HFF-Myc (cell line): ENCODE measurements at places on chromosomes 16 and 17.

GRCh38 chr17:55466671-55467070 is 44.6 kb downstream of the SMIM36 start:
- DNase-seq = no peak

DNA sequence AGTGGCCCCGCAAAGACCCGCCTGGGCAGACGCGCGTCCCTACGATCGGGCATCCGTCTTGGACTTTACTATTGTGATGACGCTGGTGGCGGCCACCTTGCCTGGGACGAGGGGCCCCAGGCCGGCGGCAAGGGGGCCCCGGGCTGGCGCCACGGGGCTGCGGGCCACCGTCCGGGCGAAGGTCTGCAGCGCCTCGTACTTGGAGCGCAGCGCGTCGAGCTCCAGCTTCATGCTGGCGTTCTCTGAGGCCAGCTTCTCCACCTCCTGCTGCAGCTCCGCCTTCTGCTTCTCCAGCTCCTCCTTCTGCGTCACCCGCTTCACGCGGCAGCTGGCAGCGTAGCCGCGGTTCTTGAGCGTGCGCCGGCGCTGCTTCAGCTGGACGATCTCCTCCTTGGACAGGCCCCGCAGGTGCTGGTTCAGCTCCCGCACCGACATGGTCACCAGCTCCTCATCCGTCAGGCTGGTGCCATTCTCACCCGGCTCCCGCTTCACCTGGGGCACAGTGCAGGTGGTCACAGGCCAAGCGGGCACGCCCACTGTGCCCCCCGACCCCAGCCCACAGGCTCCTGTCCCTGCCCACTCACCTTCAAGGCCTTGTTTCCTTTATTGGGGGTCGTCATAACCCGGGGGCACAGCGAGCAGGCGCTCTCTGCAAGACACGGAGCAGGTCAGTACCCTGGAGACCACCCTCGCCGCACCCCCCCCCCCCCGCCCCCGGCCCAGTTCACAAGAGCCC is 4.8 kb upstream of the SIRT7 start:
- DNase-seq = no peak

- no peak for DNase-seq
Measured at GRCh38 chr16:82750068-82750467, 123.3 kb downstream of the CDH13 start.

GRCh38 chr17:43917348-43918025 is 10.2 kb upstream of the MPP2 start:
- DNase-seq = no peak

DNA sequence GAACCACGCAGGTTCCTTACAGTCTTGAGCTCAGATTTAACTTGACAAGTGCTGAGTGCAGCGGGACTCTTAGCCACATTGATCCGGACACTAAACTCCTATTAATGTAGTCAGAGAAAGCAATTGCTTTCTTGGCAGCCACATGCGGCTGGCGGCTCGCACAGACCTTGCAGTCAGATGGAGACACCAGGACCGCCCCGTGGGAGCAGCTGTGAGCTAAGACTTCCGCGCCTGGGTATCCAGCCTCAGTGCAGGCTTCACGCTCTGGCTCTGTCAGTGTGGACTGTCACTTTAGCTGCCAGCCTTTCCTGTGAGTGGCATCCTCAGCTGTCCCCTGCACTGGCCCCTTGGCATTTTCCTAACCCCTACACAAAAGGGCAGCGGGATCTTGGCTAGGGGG is 80.9 kb upstream of the NLRP1 start:
- no peak for DNase-seq

GRCh38 chr17:32283745-32284201 is 18.1 kb downstream of the RHBDL3 start:
- DNase-seq = no peak

GRCh38 chr16:85090873-85091521 is 21.3 kb downstream of the CIBAR2 start:
- DNase-seq = no peak

DNA sequence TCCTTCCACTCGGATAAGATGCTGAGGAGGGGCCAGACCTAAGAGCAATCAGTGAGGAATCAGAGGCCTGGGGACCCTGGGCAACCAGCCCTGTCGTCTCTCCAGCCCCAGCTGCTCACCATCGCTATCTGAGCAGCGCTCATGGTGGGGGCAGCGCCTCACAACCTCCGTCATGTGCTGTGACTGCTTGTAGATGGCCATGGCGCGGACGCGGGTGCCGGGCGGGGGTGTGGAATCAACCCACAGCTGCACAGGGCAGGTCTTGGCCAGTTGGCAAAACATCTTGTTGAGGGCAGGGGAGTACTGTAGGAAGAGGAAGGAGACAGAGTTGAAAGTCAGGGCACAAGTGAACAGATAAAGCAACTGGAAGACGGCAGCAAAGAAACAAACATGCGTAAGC is 12.4 kb downstream of the TP53 start:
- DNase-seq = no peak

- no peak for DNase-seq
Measured at GRCh38 chr16:89922884-89923639, at the start of gene TUBB3. TUBB3 (plus strand) TSS chr16:89923342; CDS start chr16:89923402, 60 bp downstream.

GRCh38 chr17:61455324-61456060 is 3.3 kb downstream of the TBX4 start:
- DNase-seq = no peak
